ENCODE measurements at places on chromosomes 3 and 15.

GRCh38 chr3:190455828-190456227 lies 6.1 kb upstream of the TMEM207 start:
- DNase-seq, result no peak

- DNase-seq, result no peak
Observed at GRCh38 chr3:112390783-112391641, 58.1 kb downstream of the CD200 start.

- no peak for DNase-seq
Observed at GRCh38 chr3:153714588-153715290, 406.5 kb upstream of the ARHGEF26 start.

GRCh38 chr3:128152419-128153155 lies 694 bp upstream of the EEFSEC start:
- DNase-seq, result no peak

- DNase-seq, result no peak
Observed at GRCh38 chr3:38459499-38460048, 5.9 kb downstream of the ACVR2B start.

- no peak for DNase-seq
Observed at GRCh38 chr3:113013593-113013992, 22.8 kb downstream of the GTPBP8 start.

- no peak for DNase-seq
Observed at GRCh38 chr3:176395240-176395639, 802.0 kb downstream of the TBL1XR1 start.

GRCh38 chr3:140822401-140823047 lies 119.1 kb upstream of the SLC25A36 start:
- peak; percentile 14 for DNase-seq

- peak; percentile 42 for DNase-seq
Observed at GRCh38 chr3:179148616-179149405, 654 bp downstream of the PIK3CA start.

DNA sequence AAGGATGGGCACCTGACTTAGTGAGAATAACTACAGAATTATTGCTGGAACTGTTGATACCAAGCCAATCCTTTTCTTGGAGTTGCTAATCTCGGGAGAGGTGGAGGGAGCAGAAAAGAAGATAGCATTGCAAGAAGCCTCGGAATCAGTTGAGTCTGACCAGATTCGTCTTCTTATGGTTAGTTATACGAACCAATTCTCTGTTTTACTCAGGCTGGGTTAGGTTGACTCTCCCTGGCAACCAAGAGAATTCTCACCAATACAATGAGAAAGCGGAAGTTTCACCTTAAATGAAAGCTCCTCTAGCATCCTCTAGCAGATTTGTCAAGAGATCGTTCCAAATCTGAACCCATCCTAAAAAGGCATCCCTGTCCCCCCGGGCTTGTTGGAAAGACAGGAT lies 43.5 kb upstream of the UBE2E1 start:
- DNase-seq, result no peak

- no peak for DNase-seq
Observed at GRCh38 chr3:49428752-49429080, 408 bp downstream of the NICN1 start.

GRCh38 chr3:112010636-112011035 lies 11.9 kb downstream of the TAGLN3 start:
- DNase-seq, result no peak

DNA sequence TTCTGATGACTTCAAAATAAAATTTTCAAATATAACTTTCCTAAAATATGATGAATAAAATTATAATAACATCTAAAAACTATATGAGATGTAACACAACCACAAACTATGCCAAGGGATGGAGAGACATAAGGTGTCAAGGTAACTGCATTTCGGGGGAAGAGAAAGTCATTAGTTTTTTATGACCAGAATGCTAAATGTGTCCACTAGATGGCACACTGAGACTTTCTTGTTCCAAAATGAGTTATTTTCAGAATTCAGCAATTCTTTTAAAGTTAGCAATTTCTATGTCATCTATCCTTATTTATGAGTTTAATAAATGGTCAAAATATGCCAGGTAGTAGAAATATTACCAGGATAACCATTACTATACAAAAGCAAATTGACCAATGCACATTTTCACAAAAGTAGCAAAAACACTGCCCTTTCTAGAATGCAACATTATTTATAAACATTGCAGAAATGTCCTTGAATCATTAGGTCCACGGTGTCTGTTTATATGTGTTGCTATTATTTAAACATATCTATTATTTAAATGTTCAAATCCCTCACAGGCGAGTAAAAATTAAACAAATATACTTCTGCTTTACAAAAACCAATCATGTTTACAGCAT lies 374.2 kb downstream of the PLCL2 start:
- peak; percentile 1 for DNase-seq

DNA sequence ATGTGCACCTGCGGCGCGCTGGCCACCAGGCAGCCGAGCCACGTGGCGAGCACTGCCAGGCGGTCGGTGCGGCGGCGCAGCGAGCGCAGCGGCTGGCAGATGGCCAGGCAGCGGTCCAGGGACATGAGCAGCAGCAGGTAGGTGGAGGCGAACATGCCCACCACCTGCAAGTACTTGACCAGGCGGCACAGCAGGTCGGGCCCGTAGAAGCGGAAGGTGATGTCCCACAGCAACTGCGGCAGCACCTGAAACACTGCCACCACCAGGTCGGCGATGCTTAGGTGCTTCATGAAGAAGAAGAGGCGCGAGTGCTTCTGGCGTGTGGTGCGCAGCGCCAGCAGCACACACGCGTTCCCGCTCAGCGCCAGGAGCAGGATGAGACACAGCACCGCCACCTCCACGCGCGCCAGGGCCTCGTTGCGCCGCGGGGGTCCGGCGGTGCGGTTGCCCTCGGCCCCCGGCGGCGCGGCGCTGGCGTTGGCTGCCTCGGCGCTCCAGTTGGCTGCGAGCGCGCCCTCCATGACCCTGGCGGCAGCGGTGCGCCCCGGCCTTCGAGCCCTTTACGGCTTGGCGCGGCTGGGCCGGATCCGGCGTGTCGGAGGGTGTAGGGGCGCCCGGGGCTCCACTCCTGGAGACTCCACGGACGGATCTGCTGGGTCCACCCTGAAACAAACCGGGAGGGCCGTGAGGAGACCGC lies 1.6 kb downstream of the OXTR start:
- no peak for DNase-seq

DNA sequence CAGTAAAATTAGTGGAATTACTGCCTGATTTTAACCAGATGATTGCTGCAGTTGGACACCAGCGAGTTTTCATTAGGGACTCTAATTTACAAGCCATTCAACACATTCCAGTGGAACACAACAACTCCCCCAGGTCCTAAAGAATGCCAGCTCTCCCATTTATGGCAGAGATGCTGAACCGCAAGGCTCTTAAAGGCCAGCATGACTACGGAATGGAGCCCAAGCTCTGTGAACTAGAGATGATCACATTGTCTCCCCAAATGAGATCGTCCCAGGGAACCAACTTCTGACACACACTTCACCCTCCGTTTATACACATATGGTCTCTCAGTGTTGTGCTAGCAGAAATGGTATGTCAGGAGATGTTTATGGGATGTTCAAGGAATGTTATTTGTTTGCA lies 446.2 kb upstream of the NR2F2 start:
- DNase-seq, result no peak

DNA sequence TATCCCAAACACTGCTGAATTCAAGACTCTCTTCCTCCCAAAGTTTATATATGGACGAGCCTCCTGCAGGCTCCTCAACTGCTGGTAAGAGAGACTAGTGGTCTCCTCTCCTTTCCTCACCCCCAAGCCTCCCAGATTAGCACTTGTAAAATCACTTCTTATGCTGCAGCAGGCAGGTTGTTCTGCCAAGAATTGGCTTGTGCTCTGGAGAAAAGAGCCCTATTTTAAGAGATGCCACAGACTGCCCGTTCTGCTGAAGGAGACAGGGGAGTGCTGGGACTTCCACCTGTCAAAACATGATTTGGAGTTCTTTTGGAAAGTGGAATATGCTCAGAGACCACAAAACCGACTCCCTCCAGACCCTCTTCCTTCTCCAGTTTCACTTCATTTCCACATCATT lies 230.9 kb upstream of the EIF1B start:
- no peak for DNase-seq

DNA sequence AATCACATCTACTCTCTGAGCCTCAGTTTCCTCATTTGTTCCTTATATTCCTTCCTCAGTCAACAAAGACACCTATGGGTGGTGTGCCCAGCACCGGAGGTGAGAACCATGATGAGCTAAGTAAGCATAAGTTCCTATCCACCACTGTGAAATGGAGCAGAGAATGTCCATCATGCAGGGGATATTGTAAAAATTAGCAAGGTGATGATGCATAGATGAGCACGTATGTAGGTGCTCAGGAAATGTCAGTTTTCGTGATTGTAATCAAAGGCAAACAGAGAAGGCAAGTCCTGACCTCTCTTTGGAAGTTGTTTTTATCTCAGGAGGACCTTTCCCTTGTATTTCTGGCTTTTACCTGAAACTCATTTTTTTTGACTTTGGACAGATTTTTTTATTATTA lies 165.4 kb downstream of the GHSR start:
- DNase-seq, result no peak

GRCh38 chr3:45647148-45647619 lies 42.0 kb upstream of the SACM1L start:
- DNase-seq, result peak; percentile 87

DNA sequence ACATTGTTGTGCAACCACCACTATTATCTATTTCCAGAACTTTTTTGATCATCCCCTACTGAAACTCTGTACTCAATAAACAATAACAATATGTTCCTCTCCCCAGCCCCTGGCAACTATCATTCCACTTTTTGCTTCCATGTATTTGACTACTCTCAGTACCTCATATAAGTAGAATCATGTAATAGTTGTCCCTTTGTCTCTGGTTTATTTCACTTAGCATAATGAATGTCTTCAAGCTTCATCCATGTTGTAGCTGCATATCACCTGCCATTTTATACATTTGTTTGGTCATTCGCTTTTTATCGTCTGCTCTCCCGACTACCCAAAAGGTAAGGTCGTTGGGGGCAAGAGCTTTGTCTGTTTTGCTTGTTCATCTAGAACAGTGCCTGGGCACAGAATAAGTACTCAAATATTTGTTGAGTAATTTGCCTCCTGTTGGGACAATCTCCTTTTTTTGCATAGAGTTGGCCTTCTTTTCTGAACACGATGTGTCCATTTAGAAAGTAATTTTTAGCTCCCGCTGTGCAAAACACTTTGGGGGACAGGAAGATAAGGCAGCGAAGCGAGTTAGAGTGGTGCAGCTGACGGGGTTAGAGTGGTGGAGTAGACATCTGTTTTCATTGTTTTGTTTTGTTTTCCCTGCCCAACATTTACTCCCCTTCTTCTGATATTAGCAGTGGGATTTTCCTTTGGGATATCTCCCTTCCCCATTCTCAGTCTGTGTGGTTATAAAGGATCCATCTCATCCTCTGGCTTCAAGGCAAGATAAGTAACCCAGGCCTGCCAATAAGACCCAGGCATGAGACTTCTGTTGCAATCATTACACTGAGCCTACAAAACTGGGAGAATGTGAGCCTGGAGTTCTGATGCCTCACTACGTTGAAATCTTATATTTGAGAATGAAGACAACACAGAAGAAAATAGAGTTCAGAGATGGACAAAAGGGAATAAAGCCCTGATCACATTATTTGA lies 83.4 kb upstream of the RNU6-1 start:
- no peak for DNase-seq

DNA sequence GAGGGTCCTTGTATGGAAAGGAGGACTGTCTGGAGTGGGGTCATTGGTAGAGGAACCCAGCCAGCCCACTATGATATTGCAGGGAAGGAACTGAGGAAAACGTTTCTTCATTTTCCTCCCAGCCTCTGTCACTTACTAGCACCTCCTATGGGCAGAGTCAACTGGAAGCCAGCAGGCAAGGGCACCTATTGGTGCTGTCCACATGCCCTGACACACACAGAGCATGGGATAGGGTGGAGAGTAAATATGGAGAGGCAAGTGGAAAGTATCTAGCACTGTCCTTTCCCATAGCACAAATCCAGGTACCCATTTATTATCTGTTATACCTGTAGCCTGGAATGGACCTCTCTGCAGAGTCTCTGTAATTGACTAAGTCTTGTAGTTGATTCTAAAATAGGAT lies 285.6 kb downstream of the WDR72 start:
- no peak for DNase-seq

Measured in hematopoietic multipotent progenitor cell (in vitro differentiated cells).